ENCODE measurements at places on chromosomes 16 and 17.

DNA sequence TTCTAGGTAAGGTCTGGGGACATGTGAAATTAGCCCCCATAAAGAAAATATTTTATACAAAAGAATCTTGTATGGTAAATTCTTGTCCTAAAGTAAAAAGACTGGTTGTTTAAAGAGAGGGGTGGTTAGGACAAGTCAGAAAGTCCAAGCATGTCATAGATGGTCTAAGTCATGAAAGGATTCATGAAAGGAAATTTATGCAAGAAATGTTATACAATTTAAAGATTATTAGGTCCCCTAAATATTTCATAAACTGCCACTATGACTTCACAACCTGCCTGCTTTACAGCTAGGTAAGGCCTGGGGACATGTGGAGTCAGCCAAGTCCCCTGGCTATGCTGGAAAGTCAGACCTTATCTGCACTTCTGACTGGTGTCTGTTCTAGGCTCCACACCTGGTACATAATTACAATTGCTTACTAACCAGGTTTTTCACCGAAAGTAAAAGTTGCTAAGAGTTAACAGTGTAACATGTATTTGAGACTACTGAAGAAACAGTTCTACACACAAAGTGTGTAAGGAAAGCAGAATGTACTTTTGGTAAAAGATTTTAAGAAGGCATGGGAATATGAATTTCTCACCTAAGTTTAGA lies 17.0 kb downstream of the N4BP1 start:
- DNase-seq, result no peak

DNA sequence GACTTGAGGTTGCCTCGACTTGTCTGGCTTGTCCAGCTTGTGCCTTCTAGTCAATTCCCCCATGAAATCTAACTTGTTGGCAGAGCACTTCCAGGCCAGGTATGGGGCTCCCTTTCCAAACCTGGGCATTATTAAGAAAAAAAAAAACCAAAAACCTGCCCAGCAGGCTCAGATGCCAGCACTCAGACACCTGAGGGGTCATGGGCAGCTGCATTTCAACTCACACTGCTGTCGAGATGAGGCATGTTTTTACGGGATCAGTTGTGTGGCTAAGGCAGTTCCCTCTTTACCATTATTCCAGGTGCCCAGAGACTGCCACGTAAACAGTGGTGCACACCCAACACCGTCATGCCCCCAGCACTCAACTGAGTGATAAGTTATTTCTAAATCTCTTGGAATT lies 17.8 kb downstream of the TMEM11 start:
- DNase-seq, result no peak

DNA sequence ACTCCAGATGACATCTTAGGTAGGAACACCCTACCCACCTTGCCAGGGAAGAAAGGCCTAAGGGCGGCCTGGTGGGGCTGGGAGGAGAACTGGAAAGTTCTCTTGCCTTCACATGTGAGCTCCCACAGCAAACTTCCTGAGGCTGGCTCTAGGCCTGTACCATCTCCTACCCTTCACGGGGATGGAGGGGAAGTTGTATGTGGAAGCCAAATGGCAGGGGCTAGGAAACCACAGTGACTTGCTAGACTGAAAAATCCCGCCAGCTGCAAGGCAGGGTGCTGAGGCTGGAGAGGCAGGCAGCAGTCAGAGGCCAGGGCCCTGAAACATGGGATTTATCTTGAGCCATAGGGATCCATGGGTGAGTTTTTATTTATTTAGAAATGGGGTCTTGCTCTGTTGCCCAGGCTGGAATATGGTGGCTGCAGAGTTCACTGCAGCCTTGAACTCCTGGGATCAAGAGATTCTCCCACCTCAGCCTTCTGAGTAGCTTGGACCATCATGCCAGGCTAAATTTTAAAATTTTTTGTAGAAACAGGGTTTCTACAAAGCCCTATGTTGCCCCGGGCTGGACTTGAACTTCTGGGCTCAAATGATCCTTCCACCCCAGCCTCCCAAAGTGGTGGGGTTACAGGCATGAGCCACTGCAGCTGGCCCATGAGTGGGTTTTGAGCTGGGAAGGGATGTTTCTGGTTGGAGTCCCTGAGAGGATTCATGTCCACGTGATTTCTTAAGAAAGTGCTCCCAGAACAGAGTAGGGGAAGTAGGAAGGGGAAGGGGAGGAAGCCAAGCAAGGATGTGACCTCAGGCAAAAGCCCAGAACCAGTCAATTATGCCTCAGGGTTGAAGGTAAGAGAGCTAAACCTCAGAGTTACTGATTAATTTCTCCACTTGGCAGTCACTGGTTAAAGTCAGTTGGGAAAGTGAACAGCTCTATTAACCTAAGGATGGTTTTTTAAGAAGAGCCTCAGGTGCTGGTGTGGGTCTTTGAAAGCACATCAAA lies 4.0 kb upstream of the KAT8 start:
- DNase-seq, result no peak

DNA sequence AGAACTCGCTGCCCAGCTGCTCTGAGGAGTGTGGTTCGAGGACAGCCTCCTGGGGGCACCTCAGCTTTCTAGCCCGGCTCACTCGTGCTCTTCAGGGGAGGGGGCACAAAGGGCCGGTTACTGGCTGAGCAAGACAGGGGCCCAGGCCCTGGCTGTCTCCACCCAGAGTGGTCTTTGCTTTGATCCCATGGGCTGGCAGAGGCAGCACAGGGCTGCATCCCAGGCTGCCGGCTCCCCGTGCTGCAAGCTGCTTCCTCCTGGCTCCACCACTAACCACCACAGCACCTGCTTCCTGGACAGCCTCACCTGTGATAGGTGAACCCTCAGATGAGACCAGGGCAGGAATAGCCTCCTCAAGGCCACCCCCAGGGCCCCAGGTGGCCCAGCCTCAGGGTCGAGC lies 6.8 kb downstream of the SPPL2C start:
- DNase-seq, result no peak

GRCh38 chr17:31249835-31250141 lies 47.3 kb downstream of the OMG start:
- no peak for DNase-seq

DNA sequence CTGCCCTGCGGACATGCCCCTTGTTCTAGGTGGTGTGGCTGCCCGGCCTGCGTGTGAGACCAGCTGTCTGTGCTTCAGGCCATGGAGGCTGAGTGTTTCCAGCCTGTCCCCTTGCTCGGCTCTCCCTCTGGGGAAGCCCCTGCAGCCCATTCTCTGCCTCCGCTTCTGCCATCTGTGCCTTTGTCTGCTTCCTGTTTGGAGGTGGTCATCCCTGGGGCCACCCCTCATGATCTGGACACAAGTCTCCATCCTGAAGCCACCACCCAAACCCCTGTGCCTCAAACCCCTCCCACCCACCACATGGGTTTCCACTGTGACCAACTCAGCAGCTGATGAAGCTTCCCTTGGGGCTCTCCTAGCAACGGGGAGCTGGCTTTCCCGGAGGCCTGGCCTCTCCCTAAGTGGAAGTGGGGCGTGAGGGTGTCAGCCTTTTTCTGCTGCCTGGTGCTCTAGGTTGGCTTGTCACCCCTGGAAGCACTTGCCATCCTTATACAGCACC lies 184.9 kb downstream of the SEC14L1 start:
- no peak for DNase-seq

- no peak for DNase-seq
Observed at GRCh38 chr17:80465327-80465974, 11.0 kb downstream of the NPTX1 start.

- DNase-seq, result peak; percentile 68
Observed at GRCh38 chr17:28494445-28495188, 11.5 kb upstream of the FOXN1 start.

DNA sequence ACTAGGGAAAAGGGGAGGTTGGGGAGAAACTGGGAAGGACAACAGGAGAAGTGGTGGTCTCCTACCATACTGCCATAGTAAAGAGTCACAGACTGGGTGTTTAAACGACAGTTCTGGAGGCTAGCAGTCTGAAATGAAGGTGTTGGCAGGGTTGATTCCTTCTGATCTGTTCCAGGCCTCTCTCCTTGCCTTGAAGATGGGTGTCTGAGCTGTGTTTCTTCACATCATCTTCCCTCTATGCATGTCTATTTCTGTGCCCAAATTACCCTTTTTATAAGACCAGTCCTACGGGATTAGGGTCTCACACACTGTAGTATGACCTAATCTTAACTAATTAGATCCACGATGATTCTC lies 79.8 kb upstream of the TMEM97 start:
- no peak for DNase-seq

DNA sequence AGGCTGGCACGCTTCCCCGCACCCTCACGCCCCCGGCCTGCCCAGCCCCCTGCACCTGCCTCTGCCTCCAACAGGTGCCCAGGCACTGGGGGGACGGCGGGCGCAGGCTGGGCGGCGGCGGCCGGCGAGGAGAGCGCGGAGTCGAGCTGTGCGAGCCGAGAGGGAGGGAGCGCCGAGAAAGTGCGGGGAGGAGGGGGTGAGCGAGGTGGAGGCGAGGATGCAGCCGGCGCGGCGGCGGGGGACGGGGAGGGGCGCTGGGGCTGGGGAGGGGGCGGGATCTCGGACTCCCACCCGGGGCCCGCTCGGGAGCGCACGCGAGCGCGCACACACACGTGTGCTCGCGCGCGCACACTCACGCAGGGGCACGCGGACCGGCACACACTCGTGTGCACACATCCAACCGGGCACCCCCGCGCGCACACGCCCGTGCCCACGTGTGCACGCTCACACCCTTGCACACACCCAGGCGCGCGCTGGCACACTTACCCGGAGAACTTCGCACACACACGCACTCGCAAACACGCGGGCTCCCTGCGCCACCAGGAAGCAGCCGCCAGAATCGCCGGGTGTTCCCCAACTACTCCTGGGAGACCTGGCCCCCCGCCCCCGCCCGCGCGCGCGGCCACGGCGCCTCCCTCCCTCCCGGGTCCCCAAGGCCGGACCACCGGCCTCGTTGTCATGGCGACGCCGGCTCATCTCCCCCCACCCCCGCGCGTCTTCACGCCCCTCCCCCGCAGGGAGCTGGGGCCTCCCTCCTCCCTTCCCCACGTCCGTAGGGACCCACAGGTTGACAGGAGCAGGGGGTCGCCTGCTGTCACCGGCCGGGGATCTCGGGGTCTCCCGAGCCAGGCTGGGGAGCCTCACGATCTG lies at the start of gene DOC2A:
Gene DOC2A (minus strand): TSS at position 184 of the 870 bp plus-strand sequence. CDS start 805 bp downstream, outside the sequence.
- DNase-seq, result no peak

GRCh38 chr17:14196377-14196997 lies 40.2 kb downstream of the CDRT15 start:
- DNase-seq, result no peak

DNA sequence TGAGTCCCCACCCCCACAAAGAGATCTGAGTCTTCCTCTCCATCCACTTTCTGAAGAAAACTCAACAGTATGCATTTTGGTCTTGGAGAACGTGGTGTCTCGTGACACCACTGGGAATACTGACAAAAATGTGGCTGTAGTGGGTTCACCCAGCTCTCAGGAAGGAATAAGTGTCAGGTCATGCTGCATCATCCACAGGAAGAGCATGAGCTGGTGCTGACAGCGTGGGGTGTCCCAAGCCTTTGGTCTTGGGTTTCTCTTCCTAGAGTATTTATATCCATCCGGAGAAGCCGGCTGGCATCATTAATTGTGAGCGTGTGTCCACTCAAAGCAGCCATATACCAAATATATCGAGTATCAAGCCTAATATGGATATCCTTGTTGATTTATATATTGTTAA lies 55.9 kb downstream of the C17orf67 start:
- no peak for DNase-seq

Measured in stimulated activated CD4-positive, alpha-beta T cell treated with anti-CD3 and anti-CD28 coated beads, TNF-alpha, amount 100 ng/mL, for 24 hours (primary cell).